ENCODE measurements at places on chromosomes 13 and 19. TPM values are rescaled to one million over a fixed set of nuclear protein-coding genes. Genes with fewer than 3 reads are reported as not detected.

- no peak for DNase-seq
Measured at GRCh38 chr13:42812316-42812715, 30.9 kb downstream of the FAM216B start.

DNA sequence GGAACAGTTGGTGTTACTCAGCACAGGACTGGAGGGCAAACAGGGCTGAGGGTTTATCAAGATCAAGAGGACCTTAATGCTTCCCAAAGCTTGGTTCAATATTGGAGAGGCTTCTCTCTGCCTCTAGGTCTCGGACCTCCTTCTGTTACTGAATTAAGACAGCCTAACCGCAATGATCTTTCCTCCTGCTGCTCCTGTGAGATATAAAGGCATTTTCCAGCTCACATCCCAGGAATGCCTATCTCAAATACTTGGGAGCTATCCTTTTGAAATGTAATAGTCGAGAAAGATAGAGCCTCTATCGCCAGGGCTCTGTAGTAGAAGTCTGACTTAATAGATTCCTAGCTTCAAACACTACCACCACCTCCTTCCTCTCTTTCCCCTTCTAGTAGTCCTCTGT is 1475.0 kb downstream of the SLITRK1 start:
- DNase-seq = no peak

GRCh38 chr13:97727991-97728390 is 225.5 kb upstream of the IPO5 start:
- no peak for DNase-seq

DNA sequence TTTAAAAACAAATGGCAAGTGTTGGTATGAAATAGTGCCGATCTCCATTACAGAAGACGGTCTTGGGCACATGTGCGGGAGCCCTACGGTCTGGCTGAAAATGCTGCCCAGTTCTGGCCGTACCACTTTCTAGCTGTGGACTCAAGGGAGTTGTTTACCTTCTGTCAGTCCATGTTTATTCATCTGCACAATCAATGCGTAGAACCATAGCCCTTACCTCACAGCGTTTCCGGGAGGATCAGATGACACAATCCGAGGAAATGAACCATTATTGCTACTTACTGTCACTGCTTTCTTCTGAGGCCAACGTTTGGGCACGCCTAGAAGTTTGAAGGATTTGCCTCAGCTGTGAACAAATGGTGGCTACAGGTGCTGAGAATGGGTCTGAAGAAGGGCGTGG is 31.2 kb downstream of the GADD45B start:
- DNase-seq = peak; percentile 73

- no peak for DNase-seq
Measured at GRCh38 chr13:36875961-36876360, 44.1 kb downstream of the SMAD9 start.

PROZ gene
- polyA plus RNA-seq = 4.7 TPM

CEACAM7 gene
- polyA plus RNA-seq = not detected

SLC17A7 gene
- 0.51 TPM for polyA plus RNA-seq

NCR1 gene
- polyA plus RNA-seq = not detected

TMEM59L gene
- polyA plus RNA-seq = 9.1 TPM

TTYH1 gene
- 11.0 TPM for polyA plus RNA-seq
